Suprapubic skin (tissue), 4 donors: ENCODE measurements at places on chromosomes 7 and 10.

- no peak for DNase-seq
Observed at GRCh38 chr7:122329145-122329802, 24.7 kb upstream of the FEZF1 start.

DNA sequence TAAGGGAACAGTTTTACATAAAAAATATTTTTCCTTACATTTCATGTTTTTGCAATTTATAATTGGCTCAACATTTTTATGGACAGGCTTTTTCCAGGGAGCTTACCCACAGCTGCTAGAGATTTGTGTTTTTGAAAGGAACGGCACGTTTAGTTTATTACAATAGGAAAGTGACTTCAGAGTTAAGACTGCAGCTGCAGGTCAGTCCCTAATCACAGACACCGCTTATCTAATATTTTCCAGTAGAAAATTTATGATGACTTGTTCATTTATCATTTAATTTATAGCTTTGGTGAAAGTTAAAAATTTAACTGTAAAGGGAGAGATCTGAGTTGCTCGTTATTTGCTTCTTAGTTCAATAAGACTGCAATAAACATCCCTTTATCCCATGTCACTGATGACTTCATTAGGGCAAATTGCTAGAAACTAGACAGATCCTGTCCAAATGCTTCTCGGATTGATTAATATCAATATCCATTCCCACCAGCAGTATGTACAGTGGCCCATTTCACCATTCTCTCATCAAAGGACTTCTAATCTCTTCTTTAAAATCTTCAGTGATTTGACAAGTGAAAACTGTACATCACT, 97.0 kb upstream of the ODAD2 start:
- no peak for DNase-seq

- DNase-seq: no peak
Observed at GRCh38 chr7:29236649-29237048, 42.1 kb downstream of the CHN2 start.

DNA sequence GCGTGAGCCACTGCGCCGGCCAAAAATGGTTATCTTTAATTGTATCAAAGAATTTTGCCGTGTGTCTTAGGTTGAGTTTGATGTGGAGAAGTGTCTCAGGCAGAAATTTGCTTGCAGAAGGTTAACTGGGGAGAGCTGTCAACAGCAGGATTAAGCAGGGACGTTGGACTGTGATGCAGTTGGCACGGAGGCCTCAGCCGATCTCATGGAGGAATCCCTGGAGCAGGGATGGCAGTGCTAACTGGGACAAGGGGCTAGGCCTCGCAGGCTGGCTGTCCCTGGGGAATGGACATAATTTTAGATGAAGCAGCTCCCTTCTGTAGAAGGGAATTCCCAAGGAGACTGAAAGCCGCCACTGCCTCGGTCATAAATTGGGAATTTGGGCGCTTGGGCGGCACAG, 12.3 kb upstream of the KIF5B start:
- no peak for DNase-seq

DNA sequence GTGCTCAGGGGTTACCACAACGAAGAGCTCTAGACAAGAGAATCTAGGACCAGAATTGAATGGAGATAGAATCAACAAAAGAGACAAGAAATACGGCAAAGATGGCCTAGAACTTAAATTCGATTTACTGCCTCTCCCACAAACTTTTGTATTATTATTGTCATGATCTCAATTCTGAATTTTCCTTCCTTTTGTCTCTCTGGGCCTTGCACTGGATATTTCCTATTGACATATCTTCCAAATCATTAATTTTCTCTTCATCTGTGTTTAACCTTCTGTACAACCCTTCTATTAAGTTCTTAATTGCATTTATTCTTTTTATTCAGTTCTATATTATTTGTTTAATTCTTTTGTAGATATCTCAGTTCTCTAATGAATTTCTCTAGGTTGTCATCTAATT, 28.4 kb downstream of the VSTM4 start:
- no peak for DNase-seq
